ENCODE measurements at places on chromosomes 5 and 9.

DNA sequence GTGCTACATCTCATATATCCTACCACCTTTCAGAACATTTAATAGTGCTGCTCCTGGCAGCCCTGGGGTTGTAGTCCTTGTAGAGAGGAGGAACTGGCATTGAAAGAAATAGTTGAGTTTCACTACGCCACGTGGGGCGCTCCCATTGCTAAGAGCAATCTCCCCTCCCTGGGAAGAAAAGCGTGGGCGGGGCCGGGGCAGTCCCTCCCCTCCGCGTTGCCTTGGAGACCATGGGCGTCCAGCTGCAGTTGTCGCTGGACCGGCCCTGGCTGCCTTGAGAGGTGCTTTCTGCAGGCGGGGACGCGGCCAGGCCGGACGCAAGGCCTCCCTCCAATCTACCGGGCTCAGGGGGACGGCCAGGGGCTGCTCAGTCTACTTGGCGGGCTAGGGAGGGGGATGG, 368 bp upstream of the CCDC180 start:
- DNase-seq, result no peak

DNA sequence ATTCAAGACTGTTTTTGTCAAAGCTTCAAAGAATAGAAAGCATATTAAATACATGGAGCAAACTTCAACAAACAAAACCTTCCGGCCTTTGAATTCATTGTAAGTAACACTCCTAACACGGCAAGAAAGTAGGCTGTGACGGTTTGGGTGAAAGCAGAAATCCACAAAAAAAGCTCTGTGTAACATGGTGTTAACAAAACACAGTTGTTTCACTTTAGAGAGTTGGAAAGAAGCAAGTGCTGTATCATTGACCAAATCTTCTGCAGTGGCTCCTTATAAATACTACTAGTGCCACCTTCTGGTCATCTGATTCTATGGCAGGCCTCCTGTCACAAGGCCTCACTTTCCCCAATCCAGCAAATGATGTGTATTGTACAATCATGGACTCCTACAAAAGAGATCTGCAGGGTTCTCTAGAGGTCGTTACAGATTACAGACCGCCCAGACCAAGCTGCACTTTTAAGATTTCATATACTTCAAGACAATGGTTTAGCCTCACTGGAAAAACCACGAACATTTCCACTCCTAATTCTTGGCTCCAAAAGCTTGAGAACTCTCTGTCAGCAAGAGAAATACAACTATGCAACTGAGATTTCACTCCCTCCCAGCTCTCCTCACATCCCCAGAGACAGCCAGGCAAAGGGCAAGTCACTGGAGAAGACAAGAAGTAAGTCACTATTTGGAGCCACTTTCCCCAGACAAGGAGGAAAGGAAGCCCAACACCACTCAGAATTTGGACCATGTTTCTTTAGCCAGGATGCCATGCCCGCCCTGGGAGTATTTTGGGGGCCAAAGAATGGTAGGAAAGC, 196.2 kb downstream of the DTWD2 start:
- no peak for DNase-seq

DNA sequence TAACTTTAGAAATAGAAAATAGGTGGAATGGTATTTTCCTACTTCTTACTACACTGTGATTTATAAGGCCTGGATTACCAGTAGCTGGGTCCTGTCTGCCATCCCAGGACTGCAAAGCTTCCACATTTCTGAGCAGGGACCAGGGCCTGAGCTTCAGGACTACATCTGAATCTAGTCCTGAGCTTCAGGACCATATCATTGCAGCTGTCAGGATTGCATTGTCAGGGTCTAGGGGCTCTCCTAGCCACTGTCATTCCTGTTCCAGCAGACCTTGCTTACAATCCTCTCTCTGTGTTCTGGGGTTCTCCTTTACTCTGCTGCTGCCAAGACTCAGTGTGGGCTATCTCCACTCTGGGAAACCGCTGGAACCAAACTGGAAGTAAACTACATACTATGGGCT, 16.3 kb downstream of the RAB3C start:
- no peak for DNase-seq

- no peak for DNase-seq
These were observed 53.7 kb downstream of the TGFBR1 start for GRCh38 chr9:99158629-99159028.

- no peak for DNase-seq
These were observed 132.7 kb downstream of the PDE4D start for GRCh38 chr5:59760785-59761348.

- DNase-seq, result no peak
These were observed at the start of gene HAVCR1 for GRCh38 chr5:157059093-157059539. TSS of gene HAVCR1 (minus strand) at chr5:157059116. CDS start at chr5:157057943, 1,173 bp downstream.

DNA sequence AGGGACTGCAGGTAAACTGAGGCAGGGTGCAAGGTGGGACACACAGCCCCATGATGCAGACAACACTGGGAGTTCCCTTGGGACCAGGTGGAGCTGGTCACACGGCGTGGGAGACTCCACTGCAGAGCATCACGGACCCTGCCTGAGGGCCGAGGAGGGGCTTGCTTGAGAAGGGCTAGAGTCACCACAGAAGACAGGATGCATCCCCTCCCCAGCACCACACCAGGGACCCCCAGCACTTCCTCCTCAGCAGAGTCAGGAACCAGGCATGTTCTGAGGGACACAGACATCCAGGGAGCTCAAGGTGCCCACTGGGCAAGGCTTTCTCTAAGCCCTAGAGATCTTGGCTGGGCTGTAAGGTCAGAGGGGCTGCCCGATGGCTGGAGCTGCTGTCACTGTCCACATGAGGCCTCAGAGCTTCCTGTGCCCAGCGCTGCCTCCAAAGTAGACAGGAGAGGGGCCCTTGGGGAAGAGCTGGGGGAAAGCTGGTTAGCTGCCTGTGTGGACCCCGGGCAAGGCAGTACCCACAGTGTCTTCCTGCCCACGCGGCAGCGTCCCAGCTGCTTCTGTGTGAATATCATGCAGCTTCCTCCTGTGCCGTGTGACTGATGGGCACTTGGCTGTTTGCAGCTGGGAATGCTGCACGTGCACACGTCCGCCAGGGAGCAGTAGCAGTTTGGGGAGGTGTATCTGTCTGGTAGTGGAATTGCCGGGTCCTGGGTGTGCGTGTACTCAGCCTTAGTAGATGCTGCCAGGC, 176.6 kb downstream of the CACNA1B start:
- DNase-seq, result no peak

DNA sequence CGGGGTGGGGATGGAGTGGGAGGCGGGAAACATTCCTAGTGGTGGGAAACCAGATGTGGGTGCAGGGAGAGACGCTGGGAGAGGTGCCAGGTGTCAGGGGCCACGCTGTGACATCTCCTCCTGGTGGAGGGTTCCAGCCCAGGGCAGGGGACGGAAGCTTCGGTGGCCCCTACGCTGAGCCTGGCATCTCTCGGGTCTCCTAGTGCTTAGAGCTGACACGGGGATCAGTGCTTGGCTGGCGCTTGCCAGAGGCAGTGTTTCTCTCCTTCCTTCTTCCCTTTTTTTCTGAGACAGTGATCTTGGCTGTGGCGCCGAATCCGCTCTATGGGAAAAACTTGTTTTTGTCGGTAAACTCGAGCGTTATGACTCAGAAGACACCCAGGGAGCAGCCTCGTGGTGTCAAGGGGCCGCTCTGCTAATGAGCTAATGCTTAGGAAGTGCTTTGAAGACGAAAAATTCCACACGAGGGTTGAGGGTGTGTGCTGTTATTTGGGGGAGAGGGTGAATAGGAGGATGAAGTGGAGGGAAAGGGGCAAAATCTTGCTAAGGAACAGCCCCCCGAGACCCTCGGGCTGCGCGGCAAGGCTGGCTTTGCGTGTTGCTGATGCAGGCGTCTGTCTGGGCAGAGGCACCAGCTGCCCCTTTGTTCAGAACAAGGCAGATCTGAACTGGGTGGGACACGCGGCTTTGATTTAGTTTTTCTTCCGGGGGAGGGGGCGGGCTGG, 20.4 kb upstream of the IER5L start:
- DNase-seq, result no peak

DNA sequence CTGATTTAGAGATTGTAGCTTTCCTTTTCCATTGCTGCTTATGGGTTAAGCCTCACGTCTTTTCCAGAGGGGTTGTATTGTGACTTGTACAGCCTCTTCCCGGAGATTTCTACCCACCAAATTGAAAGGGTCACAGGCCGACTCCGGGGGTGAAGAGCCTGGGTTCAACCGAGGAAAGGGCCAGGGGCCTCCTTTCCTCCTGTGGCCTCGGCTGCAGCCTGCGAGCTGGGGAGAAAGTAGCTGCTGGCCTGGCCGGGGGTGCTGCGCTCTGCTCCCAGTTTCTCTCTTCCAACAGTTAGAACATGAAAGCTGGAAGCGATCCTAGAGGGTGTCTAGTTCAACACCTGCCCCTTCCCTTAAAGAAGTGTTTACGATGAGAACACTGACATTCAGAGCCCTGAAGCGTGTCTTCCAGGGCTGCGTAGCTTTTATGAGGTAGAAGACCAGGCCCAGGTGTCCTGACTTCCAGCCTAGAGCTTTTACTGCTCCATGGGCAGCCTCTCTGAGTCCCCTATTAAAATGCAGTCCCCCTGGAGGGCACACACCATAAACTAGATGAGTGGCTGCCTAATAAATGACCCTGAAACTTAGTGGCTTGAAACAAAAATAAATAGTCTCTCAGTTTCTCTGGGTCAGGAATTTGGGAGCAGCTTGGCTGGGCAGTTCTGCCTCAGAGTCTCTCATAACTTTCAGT, 56.9 kb downstream of the ACER2 start:
- no peak for DNase-seq

DNA sequence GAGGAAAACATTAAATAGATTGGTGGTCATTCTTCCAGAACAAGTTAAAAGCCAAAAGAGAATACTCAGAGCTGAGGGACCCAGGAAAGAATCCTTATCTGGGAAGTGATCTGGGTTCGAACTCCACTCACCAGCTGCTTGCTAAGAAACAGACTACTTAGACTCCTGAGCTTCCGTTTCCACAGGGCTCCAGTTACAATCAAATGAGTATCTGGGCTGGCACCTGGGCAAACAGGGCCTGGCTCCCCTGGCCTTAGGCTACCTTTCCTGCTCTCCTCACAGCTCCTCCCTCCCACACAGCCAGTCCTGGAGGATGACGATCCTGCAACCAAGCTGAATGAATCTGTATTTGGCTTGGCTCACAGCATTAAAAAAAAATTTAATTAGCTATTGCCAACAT, 2.5 kb downstream of the MAPK9 start:
- no peak for DNase-seq

DNA sequence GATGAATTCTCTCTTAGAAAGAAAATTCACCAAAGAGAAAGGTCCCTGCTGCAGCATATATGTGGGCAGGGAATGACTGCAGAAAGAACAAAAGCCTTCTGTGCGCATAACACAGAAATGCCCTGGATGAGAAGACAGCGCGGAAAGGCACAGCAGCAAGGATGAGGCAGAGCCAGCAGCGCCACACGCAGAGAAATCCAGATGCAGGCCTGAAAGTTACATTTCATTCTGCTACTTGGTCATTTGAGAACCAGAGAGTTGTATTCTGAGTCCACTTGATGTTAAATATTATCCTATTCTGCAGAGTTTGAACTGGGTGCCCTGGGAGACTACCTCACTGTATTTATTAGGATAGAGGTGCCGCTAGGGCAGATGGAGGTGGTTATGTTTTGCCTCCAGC, 68.5 kb downstream of the GLDC start:
- no peak for DNase-seq

GRCh38 chr9:3193791-3194190, 332.0 kb downstream of the RFX3 start:
- no peak for DNase-seq

DNA sequence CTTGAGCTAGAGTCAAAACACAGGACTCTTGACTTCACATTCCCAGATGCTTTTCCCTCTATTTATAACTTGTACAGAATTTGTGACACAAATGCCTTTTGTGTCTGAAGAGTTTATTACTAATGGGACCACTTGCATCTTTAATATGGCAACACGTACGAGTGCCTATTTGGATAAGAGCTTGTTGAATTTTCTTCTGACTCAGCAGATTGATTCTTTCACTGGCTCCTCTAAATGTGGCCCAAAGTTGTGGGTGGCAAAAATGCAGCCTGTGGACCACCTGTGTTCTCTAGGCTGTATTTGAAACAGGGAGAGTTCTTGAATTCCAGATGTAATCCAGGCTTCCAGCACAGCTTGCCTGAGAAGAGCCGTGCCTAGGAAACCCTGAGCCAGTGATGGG, 34.1 kb upstream of the ERCC6L2 start:
- no peak for DNase-seq

DNA sequence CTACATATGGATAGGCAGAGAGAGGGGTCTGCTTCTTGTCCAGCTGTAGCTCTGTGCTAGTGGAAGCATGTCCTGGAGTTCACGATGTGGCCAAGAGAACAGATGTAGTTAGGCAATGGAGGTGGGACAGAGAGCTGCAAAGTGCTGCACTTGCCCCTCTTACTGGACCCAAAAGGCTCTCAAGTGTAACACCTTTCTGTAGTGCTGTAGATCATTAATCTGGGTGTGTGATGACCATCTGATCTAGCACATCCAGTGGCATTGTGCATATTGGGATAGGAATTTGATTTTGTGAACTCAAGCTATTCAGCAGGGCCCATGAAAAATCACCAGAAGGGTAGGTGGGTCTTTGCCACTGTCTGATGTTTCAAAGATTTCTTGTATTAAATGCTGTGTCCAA, 151.4 kb downstream of the KDM4C start:
- no peak for DNase-seq
